ENCODE measurements at places on chromosomes 6 and 20.

DNA sequence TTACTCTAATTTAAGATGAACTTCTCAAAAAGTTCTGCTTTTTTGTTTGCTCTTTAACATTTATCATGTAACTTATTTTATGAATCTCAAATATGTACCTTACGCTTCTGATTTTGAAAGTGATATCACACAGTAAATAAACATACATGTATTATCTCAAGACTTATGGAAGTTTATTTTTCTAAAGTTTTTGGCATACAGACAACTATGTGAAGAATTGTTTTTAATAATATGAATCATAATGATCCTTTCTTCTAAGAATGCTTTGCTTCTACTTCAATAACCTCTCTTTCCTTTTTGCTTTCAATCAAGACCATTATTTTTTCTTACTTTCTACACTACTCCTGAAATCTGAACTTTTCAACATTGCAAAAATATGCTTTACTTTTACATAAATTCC is 816.4 kb downstream of the EYS start:
- no peak for DNase-seq

- DNase-seq = no peak
Measured at GRCh38 chr6:94050515-94050914, 631.2 kb upstream of the EPHA7 start.

DNA sequence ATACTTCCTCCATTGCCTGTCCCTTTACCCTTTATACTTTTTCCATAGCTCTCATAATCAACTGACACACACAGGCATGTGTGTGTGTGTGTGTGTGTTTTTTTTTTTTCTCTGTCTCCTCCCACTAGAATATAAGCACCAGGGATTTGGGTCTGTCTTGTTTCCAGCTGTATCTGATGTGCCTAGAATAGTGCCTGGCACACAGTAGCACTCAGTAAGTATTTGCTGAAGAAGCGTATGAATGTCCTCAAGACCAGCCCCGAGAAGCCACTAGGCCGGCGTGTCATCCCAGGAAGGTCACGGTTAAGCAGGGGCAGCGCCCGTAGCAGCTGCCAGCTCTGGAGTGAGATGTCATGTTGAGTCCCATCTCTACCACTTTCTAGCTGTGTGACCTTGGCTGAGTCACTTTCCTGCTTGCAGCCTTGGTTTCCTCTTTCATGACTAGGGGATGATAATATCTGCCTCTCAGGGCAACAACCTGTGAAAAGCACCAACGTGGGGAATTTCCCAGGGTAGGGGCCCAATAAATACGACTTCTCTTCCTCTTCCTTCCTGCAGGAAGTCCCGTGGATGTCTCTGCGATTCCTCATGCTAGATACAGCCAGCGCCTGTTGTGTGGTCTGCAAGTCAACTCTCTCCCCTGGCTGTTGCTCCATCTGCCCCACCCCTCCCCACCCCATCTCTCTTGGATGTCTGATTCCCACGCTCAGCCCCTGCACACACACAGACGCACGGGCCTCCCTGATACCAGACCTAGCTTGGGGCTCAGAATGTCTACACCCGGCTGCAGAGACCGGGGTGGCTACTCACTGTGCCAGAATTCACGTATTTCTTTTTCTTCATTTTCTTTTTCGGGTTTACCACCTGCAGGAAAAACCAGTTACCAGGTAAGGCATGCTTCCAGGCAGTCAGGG is 58.1 kb downstream of the RAB44 start:
- peak; percentile 51 for DNase-seq

DNA sequence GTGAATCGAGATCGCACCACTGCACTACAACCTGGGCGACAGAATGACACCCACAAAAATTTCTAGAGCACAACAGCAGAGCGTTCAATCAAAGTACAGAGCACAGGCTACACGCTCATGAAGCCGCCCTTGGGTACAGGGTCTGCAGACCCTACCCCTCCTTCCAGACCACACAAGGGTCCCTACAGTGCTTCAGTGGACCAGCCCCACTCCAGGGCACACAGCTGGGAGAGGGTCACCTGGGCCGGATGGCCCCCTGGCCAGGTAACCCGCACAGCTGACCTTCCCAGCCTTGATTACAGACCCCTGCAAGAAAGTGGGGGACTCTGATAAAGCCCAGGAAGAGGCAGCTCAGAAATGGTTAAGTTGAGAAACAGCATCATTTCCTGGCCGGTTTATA is 63.6 kb downstream of the RIPOR3 start:
- no peak for DNase-seq

DNA sequence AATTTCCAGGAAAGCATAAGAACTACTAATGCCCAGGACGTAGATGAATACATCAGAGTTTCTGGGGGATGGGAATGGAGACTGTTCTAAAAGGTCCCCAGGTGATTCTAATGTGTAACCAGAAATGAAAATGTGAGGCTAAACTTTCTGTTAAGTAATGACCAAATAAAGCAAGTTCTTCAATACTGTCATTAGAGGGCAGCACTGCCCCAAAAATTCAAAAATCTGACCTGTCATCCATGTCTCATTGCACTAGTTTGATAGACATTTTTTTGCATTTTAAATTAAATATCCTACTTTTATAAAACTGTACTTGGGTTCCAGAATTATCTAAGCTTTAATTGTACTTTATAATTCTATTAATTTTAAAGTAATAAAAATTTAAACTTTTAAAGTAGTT is 94.9 kb downstream of the RFX6 start:
- no peak for DNase-seq

GRCh38 chr6:2854396-2854982 is 12.8 kb upstream of the SERPINB1 start:
- DNase-seq = no peak

- no peak for DNase-seq
Measured at GRCh38 chr6:121764493-121764892, 329.0 kb downstream of the GJA1 start.

DNA sequence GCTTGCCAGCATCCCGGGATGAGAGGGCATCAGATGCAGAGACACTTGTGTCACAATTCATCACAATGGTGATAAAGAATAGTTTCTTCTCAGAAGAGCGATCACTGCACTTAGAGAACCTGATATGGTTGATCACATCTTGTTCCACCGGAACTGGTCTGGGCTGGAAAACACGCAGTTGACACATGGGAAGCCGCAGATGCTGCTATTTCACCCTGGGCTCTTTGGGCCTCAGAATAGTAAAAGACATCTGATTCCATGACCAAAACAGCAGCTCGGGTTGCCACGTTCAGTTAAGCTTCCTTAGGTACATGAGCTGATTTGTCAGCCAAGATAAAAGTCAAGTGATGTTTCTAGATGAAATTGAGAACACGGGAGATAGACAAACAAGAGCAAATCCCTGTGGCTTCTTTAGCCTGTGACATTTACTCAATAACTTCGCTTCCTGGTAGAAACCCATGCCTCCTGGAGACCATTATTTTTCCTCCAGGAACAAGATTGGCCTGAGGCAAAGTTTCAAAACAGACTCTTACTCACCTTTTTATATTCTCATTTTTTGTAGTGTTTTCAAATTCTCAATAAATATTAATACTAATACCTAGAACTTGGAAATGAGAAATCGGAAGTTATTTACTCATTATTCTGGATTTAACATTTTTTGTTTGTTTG is 59.4 kb downstream of the TRMT6 start:
- DNase-seq = no peak

DNA sequence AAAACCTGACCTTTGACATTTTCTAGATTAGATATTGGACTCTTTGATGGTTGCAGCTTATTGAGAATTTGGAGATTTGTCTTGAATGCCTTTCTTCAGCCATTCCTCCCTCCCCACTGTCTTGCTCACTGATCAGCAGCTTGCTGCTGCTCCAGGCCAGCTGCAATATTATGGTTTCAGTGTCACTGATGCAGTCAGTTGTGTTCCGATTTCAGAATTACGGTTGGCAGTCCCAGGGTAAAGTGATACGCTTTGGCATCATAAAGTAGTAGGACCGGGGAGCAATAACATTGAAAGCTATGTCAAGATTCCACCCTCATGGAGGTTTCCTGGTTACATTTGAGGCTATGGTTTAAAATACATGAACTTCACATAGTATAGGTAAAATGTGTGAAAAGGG is 152.6 kb downstream of the BCKDHB start:
- DNase-seq = no peak

DNA sequence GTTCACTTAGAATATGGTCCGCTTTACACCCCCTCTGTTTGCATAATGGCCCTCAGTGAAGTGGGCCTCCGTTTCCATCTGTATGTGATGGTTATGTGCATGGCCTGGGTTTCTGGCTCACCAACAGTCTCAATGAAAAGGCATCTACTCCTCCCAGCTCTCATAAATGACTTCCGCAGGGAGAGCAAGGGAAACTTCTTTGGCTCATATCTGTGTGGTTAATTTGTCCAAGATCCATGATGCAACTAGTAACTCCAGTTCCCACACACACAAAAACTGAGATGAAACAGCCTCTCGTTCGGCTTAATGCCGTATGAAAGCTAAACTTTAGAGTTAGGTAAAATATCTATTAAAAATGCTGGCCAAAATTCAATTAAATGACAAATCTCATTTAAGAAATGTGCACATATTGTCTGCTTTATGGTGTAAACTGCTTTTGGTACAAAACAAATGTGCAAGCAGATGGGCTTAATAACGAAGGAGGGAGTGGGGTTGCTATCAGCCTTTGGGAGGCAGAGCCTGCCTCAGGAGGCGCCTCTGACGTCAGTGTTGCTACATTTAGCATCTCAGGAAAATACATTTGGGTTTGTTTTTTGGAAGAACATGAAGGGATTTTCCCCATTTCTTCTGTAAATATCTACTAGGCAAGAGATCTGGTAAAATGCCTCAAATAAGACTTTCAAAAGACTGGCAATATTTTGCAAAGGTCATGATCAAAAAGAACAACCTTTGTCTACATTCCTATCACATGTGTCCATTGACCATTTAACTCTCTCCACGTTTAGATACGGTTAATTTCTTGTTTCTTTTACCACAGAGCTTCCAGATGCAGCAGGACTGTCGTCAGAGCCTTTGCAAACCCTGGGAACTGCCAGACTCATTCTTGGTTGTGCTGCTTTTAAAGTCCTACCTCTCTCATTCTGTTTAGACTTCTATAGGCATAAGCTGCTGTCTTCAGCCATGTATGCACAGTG is 96.8 kb downstream of the ARMC2 start:
- DNase-seq = no peak

DNA sequence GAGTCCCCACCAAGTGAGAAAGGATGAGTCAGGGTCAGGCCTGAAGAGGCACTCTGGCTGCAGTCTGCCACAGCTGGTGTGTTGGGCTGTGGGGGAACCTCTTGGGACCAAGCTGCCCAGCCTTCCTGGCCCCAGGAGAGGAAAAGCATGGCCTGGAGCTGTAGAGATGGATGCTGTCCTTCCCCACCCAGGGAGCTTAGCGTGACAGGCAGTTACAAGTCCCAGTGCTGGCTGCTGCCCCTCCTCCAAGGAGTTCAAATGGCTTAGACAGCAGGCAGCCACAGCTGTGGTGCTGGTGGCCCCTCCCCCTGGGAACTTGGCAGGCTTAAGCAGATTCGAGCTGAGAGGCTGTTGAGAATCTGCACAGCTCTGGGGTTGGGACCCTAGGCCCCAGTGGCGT is 253.2 kb downstream of the PLCB1 start:
- no peak for DNase-seq

- DNase-seq = no peak
Measured at GRCh38 chr6:158170656-158171081, 2.5 kb downstream of the GTF2H5 start.

GRCh38 chr6:74742793-74743508 is 462.9 kb downstream of the COL12A1 start:
- DNase-seq = no peak

- no peak for DNase-seq
Measured at GRCh38 chr6:162621246-162621645, 106.3 kb downstream of the PRKN start.

DNA sequence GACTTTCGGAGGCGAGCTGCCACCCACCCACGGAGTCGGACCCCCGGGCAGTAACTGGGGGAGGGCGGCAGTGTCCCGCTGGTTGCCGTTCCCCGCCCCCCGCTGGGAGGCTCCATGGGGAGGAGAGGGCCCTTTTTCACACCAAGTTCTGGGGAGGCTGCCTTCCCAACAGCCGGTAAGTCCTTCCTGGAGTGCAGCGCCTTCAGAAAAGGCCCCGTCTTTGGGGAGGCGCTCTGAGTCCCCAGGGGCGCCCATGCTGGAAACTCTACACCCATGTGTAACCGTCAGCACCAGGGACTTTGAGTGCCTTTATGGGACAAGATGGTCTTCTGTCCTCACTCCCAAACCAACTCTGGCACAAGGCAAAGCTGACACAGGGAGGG is 430 bp upstream of the SOX18 start:
- DNase-seq = no peak

GRCh38 chr6:157281570-157281969 is 41.7 kb downstream of the TMEM242 start:
- no peak for DNase-seq

DNA sequence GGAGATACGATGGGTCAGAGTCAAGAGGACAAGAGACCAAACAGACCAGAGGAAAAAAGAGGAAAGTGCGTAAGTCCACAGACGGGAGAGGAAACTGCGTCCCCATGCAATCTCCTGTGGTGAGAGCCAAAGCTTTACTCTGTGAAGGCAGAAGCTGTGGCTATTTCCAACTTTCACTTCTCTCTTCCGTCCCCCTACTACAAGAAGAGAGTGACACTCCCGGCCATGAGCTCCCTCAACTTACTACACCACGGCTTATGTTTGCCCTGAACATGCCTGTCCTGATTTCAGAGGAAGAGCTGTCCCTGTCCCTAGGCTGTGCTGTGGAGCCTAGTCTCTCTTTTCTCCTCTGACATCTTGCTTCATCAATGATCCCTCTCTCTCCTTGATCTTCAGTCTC is 11.5 kb upstream of the SSR1 start:
- no peak for DNase-seq

GRCh38 chr6:128415387-128415786 is 105.0 kb downstream of the PTPRK start:
- DNase-seq = no peak

DNA sequence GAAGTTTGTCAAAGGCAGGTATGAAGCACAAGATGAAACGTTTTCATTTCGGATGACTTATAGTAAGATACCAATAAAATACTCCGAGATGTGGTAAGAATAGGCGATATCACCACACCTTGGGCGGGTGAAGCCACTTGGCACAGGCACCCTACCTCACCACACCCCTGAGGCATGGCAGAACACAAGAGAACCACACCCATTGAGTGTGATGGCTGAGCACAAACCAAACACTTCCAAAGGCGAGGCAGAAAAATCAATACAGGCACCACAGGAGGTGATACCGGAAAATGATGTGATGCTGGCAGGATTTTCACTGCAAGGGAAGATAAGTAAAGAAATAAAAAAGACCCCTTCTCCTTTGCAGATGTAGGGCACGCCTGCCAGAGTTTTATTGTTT is 332.9 kb upstream of the PRDM1 start:
- no peak for DNase-seq

- no peak for DNase-seq
Measured at GRCh38 chr6:39908838-39909583, 25.3 kb downstream of the MOCS1 start.

GRCh38 chr20:38255393-38255792 is 5.1 kb downstream of the KIAA1755 start:
- DNase-seq = no peak

- DNase-seq = no peak
Measured at GRCh38 chr6:130602151-130602770, 224.9 kb upstream of the SMLR1 start.
